Activated CD4-positive, alpha-beta T cell treated with anti-CD3 and anti-CD28 coated beads, Interleukin-2, amount 10 ng/mL, durations not matched to agents 7 days and 5 days (primary cell): ENCODE measurements at places on chromosomes 3 and 15. TPM values are rescaled to one million over a fixed set of nuclear protein-coding genes. Genes with fewer than 3 reads are reported as not detected.

- peaks cover 73% of the 10 kb centered on the region for H3K36me3 ChIP-seq
- no peaks in the 10 kb centered on the region for H3K27me3 ChIP-seq
- no peak for DNase-seq
- no peak overlapping the region for H3K4me3 ChIP-seq
- no peak overlapping the region for H3K27ac ChIP-seq
- H3K4me1 ChIP-seq, result peaks cover 4% of the 10 kb centered on the region
Observed at GRCh38 chr3:56621681-56622080, 61.4 kb downstream of the TASOR start.

MBNL1 gene
- total RNA-seq, result 559 TPM

GRCh38 chr3:187661267-187661666 is 8.9 kb downstream of the SST start:
- no peaks in the 10 kb centered on the region for H3K4me1 ChIP-seq
- no peak overlapping the region for H3K27ac ChIP-seq
- DNase-seq, result no peak
- peaks cover 48% of the 10 kb centered on the region for H3K27me3 ChIP-seq
- no peaks in the 10 kb centered on the region for H3K36me3 ChIP-seq

DNA sequence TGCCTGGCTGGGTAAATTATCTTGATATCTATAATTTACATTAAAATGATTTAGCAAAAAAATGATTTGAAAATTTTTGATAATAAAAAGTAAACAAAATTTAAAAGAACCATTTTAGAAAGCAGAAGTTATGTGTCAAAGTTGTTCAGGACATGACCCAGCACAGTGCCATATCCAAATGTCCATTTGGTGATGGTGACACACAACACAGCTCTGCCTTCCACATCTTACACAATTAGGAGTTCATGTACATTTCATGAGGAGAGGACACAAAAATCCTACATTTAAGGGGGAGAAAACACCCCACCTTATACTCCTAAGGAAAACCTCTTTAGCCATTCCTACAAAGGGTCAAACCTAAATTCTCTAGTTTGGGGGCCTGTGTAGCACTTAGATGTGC is 10.7 kb upstream of the UBE2E1 start:
- H3K36me3 ChIP-seq, result no peaks in the 10 kb centered on the region
- H3K4me1 ChIP-seq, result peaks cover 7% of the 10 kb centered on the region
- peaks cover 46% of the 10 kb centered on the region for H3K27me3 ChIP-seq
- no peak overlapping the region for H3K4me3 ChIP-seq
- no peak for DNase-seq
- no peak overlapping the region for H3K27ac ChIP-seq

DNA sequence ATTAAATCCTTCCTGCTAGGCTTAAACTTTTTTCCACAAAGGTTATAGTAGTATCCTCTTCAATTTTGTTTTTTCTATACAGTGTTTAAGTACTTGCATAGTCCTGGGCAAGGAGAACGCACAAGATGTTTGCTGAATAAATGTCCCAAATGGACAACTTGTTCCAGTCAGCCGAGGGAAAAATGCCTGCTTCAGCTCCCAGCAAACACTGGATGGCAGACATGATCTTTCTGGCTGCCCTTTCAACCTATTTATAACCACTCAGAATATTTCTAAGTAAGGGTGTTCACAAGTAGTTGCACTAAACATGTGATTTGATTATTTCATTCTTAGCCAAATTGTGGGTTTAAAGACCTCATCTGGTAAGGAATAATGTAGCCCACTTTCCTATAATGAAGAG is 29.8 kb downstream of the GNB4 start:
- no peak overlapping the region for H3K27ac ChIP-seq
- no peaks in the 10 kb centered on the region for H3K36me3 ChIP-seq
- H3K27me3 ChIP-seq, result no peaks in the 10 kb centered on the region
- no peak overlapping the region for H3K4me3 ChIP-seq
- DNase-seq, result no peak
- no peaks in the 10 kb centered on the region for H3K4me1 ChIP-seq

CCDC39 gene
- total RNA-seq, result not detected

DNA sequence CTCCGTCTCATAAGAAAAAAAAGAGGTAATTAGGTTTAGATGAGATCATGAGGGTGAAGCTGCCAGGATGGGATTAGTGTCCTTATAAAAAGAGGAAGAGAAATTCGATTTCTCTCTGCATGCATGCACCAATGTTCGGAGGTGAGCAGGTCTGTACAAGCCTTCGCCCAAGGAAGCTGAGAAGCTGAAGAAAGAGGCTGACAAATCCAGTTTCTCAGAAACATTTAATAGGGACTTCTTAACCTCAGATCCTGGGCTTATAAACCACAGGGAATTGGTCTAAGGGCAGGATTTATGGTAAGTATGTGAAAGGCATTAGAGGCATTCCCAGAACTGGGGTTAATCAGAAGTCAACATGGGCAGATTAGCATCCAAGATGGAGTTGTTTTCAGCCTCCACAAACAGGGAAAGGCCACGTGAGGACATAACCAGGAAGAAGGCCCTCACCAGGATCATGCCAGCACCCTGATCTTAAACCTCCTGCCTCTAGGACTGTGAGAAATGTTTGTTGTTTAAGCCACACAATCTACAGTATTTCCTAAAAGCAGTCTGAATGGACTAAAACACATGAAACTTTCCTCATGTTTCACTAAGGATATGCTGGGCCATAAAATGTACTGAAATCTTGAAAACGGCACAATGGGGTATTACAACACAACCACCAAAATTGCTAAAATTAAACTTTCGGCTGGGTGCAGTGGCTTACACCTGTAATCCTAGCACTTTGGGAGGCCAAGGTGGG is 11.3 kb downstream of the SHISA5 start:
- H3K4me1 ChIP-seq, result no peaks in the 10 kb centered on the region
- no peak for DNase-seq
- no peak overlapping the region for H3K27ac ChIP-seq
- no peak overlapping the region for H3K4me3 ChIP-seq

TRAK1 gene
- 23.7 TPM for total RNA-seq

CSTA gene
- not detected for total RNA-seq

GJD2 gene
- not detected for total RNA-seq

- H3K27me3 ChIP-seq, result no peaks in the 10 kb centered on the region
- H3K36me3 ChIP-seq, result peaks cover 13% of the 10 kb centered on the region
- peak overlapping the region; percentile 47 for H3K27ac ChIP-seq
- no peak overlapping the region for H3K4me3 ChIP-seq
- no peak for DNase-seq
Observed at GRCh38 chr3:156661155-156661554, 13.2 kb upstream of the TIPARP start.

GRCh38 chr3:78912687-78913086 is 855.1 kb downstream of the ROBO1 start:
- no peaks in the 10 kb centered on the region for H3K27me3 ChIP-seq
- H3K27ac ChIP-seq, result no peak overlapping the region
- no peak overlapping the region for H3K4me3 ChIP-seq
- no peaks in the 10 kb centered on the region for H3K4me1 ChIP-seq
- H3K36me3 ChIP-seq, result no peaks in the 10 kb centered on the region
- no peak for DNase-seq

GP5 gene
- total RNA-seq, result 1.3 TPM

DNA sequence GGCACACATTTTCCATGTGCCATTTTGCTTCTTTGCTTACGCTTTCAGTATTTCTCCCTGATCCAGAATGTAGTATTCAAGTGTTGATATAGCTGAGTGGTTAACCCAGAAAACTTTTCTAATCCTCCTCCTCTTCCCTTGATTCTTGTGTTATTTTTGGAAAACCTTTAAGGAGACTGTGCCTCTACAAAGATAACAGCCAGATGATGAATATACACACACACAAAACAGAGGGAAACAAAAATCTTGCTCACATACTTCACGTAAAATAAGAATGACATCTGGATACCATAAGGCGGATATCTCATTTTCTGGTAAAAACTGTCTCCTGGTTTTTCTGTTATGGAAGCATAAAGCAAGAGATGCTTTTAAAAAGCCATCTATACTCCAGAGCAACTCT is 295.8 kb upstream of the THBS1 start:
- peaks cover 33% of the 10 kb centered on the region for H3K27me3 ChIP-seq
- H3K4me1 ChIP-seq, result no peaks in the 10 kb centered on the region
- no peak overlapping the region for H3K27ac ChIP-seq
- H3K4me3 ChIP-seq, result no peak overlapping the region

MORC1 gene
- total RNA-seq, result not detected

P4HTM gene
- 45.3 TPM for total RNA-seq

DNA sequence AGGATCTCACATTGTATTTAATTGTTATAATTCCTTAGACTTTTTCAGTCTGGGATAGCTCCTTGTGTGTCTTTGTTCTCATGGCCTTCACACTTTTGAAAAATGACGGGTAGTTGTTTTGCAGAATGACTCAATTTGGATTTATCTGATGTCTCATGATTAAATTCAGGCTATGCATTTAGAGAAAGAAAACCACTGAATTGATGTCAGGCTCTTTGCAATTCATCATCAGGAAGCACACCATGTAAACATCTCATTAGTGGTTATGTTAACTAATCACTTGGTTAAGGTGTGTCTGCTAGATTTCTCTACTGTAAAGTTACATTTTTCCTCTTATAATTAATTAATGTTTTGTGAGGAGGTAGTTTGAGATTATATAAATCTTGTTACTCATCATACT is 8.0 kb upstream of the SLC22A13 start:
- no peak overlapping the region for H3K27ac ChIP-seq
- H3K36me3 ChIP-seq, result peaks cover 46% of the 10 kb centered on the region
- DNase-seq, result no peak
- H3K4me3 ChIP-seq, result no peak overlapping the region
- peaks cover 44% of the 10 kb centered on the region for H3K4me1 ChIP-seq

GRCh38 chr3:100850701-100851100 is 141.4 kb downstream of the TFG start:
- H3K4me1 ChIP-seq, result peaks cover 3% of the 10 kb centered on the region
- no peak overlapping the region for H3K4me3 ChIP-seq
- H3K27me3 ChIP-seq, result peaks cover 6% of the 10 kb centered on the region

GRCh38 chr3:183210862-183211341 is 42.2 kb upstream of the B3GNT5 start:
- no peaks in the 10 kb centered on the region for H3K27me3 ChIP-seq
- no peak overlapping the region for H3K27ac ChIP-seq
- DNase-seq, result no peak

MAP6D1 gene
- 0.83 TPM for total RNA-seq

MTFMT gene
- total RNA-seq, result 15.9 TPM

DNA sequence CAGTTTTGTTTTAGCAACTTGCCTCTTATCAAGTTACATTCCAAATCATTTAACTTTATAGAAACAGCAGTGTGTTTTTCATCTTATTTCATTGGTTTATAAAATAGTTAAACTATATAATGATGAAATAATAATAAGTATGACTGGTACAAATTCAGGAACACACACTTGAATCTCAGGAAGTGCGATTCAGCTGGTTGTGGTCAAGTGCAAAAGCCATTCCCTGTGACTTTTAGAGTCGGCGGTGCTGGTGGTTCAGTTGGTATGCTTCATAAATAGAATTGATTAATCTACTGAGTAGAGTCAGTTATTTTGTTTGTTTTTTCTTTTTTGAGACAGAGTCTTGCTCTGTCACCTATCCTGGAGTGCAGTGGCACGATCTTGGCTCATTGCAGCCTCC is 22.7 kb downstream of the SACM1L start:
- H3K4me3 ChIP-seq, result no peak overlapping the region
- no peak overlapping the region for H3K27ac ChIP-seq
- no peak for DNase-seq
- H3K4me1 ChIP-seq, result peaks cover 7% of the 10 kb centered on the region

SOX2 gene
- total RNA-seq, result not detected

CKMT1B gene
- total RNA-seq, result not detected

DNA sequence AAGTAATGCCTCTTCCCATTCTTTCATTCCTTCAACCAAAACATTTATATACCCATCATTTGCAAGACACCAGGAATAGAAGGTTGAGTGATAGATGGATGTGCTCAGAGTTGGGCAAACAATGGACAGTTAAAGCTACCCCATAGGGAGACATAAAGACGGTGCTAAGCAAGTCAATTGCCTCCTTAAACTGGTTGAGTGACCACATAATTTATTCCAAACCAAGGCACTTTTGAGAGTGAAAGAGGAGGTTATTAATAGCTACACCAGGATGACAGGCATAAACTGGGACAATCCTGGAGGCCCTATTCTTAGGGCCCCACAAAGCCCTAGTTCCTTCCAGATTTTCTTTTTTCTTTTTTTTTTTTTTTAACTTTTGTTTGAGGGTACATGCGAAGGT is 21.4 kb upstream of the DYNC1LI1 start:
- no peak overlapping the region for H3K27ac ChIP-seq
- H3K36me3 ChIP-seq, result no peaks in the 10 kb centered on the region
- H3K27me3 ChIP-seq, result peaks cover 13% of the 10 kb centered on the region
- no peaks in the 10 kb centered on the region for H3K4me1 ChIP-seq

GRCh38 chr15:90558171-90558573 is 28.4 kb downstream of the CRTC3 start:
- H3K4me1 ChIP-seq, result peaks cover 78% of the 10 kb centered on the region
- peaks cover 63% of the 10 kb centered on the region for H3K36me3 ChIP-seq
- H3K27me3 ChIP-seq, result no peaks in the 10 kb centered on the region
- H3K27ac ChIP-seq, result peak overlapping the region; percentile 13

WDR76 gene
- total RNA-seq, result 76.8 TPM

DNA sequence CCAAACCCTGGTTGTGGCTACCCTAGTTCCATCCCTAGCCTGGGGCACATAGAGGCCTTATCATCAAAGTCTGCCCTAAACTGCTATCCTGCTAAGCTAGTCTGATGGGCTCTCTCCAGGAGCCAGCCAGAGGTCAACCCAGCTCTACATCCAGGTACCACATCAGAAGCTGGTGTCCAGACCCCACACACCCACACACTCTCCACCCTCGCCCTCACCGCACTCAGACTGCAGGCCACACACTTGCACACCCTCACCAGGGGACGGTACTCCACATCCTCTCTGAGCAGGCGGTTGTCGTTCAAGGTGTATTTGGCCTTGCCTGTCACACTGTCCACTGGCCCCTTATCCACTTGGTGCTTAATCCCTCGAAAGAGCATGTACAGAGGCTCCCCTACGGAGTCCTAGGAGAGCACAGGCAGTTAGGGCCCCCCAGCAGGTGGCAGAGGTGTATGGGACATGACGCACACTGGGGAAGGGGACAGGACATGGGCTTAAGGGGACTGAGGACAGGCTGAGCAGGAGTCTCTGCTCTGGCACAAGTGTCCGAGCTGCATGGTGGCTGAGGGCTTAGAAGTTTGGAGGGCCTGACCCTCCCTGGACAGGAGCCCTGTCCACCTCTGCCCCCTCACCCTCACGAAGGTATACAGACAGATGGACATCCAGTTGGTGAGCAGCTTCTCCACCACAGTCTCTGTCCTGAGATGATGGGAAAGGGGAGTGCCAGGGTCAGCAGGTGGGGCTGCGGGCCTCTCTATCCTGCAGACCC is 18.1 kb downstream of the PLXNB1 start:
- H3K27me3 ChIP-seq, result no peaks in the 10 kb centered on the region
- no peaks in the 10 kb centered on the region for H3K36me3 ChIP-seq
- DNase-seq, result no peak
- no peak overlapping the region for H3K4me3 ChIP-seq
- H3K27ac ChIP-seq, result peak overlapping the region; percentile 11

GRCh38 chr15:29972051-29972450 is 110.7 kb upstream of the GOLGA8J start:
- no peaks in the 10 kb centered on the region for H3K36me3 ChIP-seq
- no peak overlapping the region for H3K27ac ChIP-seq
- H3K4me3 ChIP-seq, result no peak overlapping the region
- DNase-seq, result no peak
- peaks cover 2% of the 10 kb centered on the region for H3K4me1 ChIP-seq
- H3K27me3 ChIP-seq, result peaks cover 59% of the 10 kb centered on the region
